ENCODE measurements at places on chromosomes 2 and 18.

- DNase-seq: no peak
Measured at GRCh38 chr2:157895531-157895930, 19.4 kb upstream of the ACVR1 start.

DNA sequence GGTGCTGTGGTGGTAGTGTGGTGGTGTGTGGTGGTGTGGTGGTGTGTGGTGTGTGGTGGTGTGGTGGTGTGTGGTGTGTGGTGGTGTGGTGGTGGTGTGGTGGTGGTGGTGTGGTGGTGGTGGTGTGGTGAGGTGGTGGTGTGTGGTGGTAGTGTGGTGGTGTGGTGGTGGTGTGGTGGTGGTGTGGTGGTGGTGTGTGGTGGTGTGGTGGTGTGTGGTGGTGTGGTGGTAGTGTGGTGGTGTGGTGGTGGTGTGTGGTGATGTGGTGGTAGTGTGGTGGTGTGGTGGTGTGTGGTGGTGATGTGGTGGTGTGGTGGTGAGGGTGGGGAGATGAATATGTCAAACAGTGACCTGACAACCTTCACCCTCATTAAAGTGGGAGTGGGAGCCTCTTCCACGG lies 55.6 kb upstream of the DLGAP1 start:
- DNase-seq: no peak

GRCh38 chr2:85796341-85797262 lies 42.8 kb downstream of the ATOH8 start:
- DNase-seq: peak; percentile 76

DNA sequence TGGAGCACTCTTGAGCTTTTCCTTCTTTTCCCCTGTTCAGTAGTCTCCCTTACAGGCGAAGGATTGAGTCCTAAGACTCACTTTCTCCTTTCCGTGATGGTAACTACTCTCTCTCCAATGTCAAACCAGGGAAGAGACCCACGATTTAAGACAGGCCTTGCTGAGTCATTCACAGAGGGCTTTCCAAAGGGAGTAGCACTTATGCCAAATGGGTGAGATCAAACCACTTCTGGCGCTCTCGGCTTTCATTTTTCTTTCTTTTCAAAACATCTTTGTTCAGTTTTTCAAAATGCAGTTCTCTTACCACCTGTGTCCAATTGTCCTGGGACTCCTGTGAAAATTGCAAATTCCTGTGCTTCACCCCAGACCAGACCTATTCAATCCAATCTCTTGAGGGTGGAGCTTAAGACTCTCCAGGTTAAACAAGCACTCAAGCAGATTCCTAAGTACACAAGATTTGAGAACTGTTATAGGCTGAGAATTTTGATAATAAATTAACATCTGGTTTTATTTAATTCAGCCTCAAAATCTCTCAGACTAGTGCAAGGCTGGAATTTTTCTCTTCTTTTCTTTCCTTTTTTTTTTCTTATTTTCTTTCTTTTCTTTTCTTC lies 14.4 kb upstream of the MRPL19 start:
- no peak for DNase-seq

GRCh38 chr2:233404222-233404621 lies 49.9 kb downstream of the DGKD start:
- no peak for DNase-seq

- peak; percentile 40 for DNase-seq
Measured at GRCh38 chr2:100976645-100977391, 25.3 kb upstream of the RPL31 start.

DNA sequence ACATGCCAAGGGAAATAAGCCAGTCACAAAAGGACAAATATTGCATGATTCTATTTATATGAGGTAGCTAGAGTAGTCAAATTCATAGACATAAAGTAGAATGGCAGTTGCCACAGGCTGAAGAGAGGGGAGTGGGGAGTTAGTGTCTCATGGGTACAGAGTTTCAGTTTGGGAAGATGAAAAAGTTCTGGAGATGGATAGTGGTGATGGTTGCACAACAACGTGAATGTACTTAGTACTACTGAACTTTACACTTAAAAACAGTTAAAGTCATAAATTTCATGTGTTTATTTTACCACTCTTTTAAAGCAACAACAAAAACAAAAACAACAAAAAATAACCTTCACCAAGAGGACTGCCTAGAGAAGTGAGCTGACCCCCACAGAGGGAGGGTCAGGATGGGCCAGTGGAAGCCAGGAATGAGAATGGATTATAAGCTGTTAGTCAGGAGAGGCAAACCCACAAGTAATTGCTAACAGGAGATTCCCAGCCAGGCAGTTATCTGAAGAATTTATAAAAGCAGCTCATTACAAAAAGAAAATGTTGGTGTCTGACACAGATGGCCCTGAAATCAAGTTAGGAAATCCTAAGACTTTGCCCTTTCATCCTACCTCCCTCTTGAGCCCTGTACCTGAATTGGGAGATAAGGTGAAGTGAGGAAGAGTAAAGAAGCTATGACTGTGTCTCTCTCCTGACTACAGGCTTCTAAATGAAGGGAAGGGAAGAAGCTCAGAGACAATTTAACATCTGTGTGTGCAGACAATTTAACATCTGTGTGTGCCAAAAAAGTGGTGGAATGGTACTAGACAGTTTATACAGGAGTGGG lies 263.4 kb downstream of the PDE11A start:
- DNase-seq: no peak

- DNase-seq: peak; percentile 28
Measured at GRCh38 chr2:23698721-23699579, 228.0 kb downstream of the ATAD2B start.

- DNase-seq: no peak
Measured at GRCh38 chr2:144519934-144520731, at the start of gene ZEB2. Gene ZEB2, minus strand, starts transcription at chr2:144520119. Its CDS starts 2,769 bp downstream, at chr2:144517350.

DNA sequence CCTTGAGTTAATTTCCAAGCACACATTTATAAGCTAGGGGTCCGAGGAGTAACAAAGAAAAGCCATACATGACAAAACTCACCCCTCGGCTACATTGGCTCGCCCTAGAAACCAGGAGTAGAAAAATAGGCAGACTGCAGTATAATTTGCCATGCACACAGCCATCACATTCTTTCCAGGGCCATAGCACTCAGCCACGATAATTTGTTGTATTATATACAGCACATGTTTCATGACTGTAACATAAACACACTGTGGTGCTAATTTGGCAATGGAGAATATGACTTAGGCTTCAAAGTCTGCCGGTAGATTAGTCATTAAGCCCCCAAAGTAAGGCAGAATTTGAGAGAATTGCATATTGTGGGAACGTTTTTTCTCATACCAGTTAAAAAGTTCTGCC lies 254.9 kb downstream of the ZNF521 start:
- DNase-seq: no peak

- DNase-seq: no peak
Measured at GRCh38 chr18:63288311-63288710, 31.3 kb downstream of the BCL2 start.

- DNase-seq: no peak
Measured at GRCh38 chr18:59388817-59389216, 29.8 kb upstream of the LMAN1 start.

DNA sequence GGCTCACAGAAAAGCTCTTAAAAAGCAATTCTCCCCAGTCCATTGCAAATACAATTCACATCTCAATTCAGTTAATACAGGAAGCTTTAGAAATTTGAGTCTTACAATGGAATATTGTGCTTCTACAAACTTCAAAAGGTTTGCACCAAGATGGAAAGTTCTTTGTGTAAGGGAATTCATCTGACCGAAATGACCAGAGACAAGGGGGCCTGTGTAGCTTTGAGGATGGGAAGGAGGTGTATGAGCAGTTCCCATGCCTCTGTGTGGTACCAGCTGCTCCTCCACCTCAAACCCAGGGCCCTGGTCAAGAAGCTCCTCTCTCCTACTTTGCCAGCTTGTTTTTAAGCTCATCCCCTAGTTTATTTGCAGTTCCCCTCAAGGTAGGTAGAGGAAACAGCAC lies 312.8 kb upstream of the PKDCC start:
- DNase-seq: no peak

GRCh38 chr2:96909611-96910021 lies 39.7 kb upstream of the SEMA4C start:
- DNase-seq: no peak
